ENCODE measurements at places on chromosomes 16 and 17.

DNA sequence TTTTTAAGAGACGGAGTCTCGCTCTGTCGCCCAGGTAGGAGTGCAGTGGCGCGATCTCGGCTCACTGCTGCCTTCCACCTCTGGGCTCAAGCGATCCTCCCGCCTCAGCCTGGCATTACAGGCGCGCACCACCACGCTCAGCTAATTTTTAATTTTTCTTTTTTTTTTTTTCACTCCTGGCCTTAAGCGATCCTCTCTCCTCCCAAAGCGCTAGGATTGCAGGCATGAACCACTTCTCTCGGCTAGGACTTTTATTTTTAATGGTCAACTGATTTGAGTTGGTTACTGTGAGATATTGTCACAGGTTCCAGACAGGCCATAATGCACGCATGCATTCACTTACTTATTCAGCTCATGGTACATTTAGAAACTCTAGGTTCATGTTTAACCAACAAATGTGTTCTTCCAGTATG, 888 bp downstream of the PIGW start:
- DNase-seq: no peak

- DNase-seq: no peak
These were observed 98.5 kb downstream of the METRNL start for GRCh38 chr17:83177611-83178532.

DNA sequence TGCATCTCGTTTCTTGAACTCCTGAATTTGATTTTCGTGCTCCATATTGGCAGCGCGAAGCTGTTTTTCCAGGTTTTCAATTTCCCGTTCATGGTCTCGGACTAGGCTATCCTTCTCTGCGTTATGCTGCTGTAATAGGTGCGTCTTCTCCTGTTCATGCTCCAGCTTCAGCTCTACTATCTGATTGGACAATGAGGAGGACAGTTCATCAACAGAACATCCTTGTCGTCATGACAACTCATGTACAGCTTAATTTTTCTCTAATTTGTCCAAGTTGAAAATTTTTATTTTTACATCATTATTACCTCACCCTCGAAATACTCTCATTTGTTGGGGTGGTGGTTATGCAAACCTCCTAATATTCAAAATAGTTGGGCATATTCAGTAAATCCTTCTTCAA, 289.8 kb downstream of the CEP112 start:
- DNase-seq: no peak

- DNase-seq: no peak
These were observed 443.0 kb downstream of the WWOX start for GRCh38 chr16:78542419-78542818.

DNA sequence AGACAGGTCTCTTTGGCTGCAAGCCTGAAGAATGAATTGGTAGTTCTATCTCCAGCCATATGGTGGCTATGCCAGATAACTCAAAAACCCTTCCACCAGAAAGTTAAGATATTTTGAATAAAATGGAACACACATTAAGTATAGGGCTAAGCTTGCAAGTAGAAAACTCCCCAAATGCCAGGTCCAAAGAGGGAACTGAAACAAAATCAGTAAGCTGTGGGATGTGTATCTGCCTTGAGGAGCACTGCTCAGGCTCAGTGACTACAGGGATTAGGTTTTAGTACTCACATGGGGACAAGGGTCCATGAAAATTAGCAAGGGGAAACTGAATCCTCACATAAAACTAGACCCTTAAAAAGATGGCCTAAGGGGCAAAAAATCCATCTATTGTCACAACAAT, 115.7 kb upstream of the PMFBP1 start:
- DNase-seq: no peak

- DNase-seq: no peak
These were observed 23.9 kb downstream of the SLC38A10 start for GRCh38 chr17:81271226-81271625.

- no peak for DNase-seq
These were observed 80.7 kb downstream of the MPRIP start for GRCh38 chr17:17122781-17123483.

GRCh38 chr17:65294181-65294719, 157.1 kb downstream of the RGS9 start:
- DNase-seq: peak; percentile 39

DNA sequence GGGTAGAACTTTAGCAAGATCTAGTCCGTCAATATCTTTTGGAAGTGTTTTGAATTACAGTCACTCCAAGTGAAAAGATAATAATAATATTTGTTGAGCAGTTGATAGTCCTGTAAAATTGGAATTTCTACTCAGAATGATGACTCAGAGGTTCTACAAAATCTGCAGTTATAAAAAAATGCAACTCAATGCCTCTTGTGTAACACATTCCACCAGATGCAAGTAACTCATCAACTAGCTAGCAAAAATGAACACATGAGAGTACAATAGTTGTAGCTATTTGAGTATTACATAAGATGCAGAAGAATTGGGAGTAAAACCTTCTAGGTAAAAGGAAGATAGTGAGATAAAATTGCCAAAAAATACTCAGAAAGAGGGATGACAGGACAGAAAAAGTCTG, 177.2 kb downstream of the CDH8 start:
- no peak for DNase-seq

DNA sequence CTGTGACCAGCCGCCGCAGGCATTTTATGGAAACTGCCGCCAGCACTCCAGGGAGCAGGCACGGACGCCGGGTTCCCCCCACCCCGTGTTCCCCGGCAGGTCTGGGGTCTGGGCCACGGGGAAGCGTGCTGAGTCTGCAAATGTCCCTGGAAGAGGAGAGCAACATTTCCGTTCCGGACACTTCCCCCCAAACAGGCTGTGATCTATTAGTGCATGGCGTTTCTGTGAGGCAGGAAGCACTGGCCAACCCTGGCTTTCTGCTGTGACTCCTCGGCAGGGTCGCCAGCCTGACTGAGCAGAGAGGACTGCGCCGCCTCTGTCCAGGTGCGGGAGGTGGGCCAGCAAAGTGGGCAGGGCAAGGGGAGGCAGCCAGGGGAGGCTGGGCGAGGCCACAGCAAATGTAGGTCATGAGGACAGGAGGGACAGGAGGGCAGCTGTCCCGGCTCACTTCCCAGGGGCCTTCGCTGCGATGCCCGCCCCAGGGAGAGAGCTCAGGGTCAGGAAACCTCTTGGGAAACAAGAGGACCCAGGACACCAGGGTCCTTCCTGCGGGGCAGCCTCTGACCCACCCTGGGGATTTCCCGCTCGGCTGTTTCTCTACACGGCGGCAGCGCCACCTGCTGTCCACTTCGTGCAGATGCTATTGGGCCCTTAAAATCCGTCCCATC, 9.5 kb downstream of the FOXF1 start:
- DNase-seq: peak; percentile 35

DNA sequence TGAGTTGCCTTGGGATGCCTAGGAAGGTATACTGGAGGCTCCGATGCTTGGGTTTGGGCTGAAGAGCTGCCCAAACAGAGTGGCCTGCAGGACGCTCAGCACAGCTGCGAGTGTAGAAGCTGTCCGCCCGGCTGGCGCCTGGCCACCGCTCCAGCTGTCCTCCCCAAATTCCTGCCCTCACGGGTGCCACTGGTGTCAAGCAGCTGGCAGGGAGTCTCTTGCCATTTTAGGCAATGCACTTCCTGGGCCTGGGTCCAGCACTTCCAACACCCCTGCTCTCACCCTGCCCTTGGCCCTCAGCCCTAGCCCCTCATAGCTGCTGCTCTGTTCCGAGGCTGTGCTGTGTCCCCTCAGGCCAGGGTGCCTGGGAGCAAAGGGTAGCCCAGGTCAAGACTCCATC, 5.2 kb upstream of the PKMYT1 start:
- no peak for DNase-seq

- DNase-seq: no peak
These were observed 47.2 kb downstream of the HOXB1 start for GRCh38 chr17:48483471-48484131.

GRCh38 chr16:14476183-14476582, 153.9 kb downstream of the PARN start:
- DNase-seq: no peak

GRCh38 chr17:68519911-68520310, 7.7 kb downstream of the PRKAR1A start:
- DNase-seq: no peak

DNA sequence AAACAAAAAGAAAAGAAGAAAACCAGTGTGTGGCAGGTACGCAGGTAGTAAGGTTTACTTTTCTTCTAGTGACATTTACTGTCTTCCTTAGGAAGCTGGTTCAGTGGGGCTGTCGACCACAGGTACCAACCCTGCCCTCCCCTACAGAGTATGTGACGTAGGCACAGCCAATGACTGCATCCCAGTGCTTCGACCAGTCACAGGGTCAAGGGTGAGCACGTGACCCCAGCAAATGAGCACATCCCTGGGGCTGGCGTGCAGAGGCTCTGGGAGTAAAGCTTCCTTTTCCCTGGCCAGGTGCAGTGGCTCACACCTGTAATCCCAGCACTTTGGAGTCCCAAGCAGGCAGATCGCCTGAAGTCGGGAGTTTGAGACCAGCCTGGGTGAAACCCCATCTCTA, 38.9 kb upstream of the PLCG2 start:
- no peak for DNase-seq

DNA sequence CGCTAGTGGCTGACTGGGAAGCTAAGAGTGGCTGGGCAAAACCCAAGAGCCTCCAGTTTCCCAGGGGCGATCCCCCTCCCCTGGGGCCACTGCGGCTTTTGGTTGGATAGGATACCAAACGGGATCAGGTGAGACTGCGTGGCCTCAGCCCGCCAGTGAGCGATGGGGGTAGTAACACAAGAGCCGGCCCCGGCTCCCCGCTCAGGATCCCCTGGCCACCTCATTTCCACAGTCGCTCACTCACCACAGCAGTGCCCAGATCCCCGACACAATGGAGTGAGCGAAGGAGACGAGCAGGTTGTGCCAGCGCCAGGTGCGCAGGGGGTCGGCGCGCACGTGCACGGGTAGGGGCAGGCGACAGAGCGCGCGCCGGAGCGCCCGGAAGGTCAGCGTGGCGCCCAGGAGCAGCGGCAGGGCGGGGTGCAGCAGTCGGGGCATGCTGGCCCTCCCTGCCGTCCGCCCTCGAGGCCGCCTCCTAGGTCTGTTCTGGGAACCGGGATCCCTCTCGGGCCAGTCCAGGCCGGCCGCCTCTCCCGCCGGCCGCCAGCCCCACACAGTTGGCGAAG, 290 bp downstream of the TLCD1 start:
- DNase-seq: no peak

GRCh38 chr16:2971985-2972784, 3.0 kb downstream of the PAQR4 start:
- DNase-seq: no peak

GRCh38 chr17:43070872-43071271, 45.8 kb downstream of the RND2 start:
- no peak for DNase-seq

DNA sequence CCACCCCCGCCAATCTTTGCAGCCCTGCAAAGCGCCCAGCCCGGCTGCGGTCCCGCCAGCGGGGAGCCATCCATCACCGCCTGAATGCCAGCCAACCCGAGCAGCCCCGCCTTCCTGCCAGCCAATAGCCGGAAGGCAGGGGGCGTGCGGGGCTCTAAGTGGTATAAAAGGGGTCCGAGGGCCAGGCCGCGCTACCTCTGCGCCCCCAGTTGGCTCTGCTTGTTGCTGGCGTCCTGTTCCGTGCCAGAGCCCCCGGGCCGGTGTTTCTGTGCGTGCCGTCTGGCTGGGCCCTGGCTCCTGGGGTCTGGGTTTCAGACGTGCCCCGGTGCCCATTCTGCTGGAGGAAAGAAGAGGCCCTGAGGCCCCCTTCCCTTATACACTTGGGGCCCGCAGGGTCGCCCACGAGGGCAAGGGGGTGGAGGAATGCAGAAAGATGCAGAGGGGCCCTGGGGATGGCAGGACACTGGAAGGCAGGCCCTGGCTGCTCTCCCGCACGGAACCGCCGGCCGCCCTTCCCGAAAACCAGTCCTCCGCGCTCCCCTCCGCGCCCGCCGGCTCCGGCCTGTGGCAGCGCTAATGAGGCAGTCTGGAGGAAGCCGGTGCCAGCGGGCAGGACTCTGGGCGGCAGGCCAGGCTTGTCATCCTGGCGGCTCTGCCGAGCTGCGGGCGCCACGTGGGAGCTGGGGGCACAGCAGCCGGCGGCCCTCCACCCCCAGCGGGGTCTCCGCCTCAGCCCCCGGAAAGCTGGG, 14.0 kb downstream of the COPZ2 start:
- DNase-seq: peak; percentile 22

GRCh38 chr16:25311950-25312349, 54.3 kb upstream of the ZKSCAN2 start:
- no peak for DNase-seq

DNA sequence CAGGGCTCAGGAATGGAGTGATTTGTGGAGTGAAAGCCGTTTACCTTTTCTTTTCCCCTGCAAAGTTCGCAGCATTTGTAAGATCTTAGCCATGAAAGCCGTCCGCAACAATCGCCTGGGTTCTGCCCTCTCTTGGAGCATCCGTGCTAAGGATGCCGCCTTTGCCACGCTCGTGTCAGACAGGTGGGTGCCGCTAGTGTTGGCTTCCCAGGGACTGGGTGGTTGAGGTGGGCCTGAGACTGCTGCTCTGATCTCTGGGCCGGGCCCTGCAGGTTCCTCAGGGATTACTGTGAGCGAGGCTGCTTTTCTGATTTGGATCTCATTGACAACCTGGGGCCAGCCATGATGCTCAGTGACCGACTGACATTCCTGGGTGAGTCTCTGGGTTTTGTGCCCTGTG, 27.3 kb downstream of the NUP85 start:
- no peak for DNase-seq

GRCh38 chr16:81384006-81384405, 60.6 kb upstream of the CMIP start:
- DNase-seq: no peak

DNA sequence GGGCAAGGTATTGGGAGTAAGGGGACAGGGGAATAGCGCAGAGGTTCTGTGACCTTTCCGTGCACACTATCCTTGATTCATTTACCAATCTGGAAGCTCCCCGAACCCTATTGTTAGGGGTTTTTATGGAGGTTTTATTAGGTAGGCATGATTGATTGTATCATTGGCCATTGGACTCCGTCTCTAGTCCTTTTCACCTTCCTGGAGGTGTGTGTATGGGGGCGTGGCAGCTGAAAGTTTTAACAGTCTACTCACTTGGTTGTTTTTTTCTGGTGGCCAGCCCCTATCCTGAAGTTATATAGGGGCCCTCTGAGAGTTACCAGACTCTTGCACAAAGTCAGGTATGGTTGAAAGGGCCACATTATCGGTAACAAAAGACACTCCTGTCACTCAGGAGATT, 23.0 kb downstream of the MAP2K4 start:
- no peak for DNase-seq

GRCh38 chr17:32958418-32958817, 30.5 kb downstream of the TMEM98 start:
- no peak for DNase-seq

GRCh38 chr17:2888326-2888725, 92.1 kb downstream of the RAP1GAP2 start:
- no peak for DNase-seq

- DNase-seq: no peak
These were observed 47.0 kb downstream of the SMURF2 start for GRCh38 chr17:64615028-64615677.
